ENCODE measurements at places on chromosomes 5 and 9.
A peak's percentile ranks its signal among the peaks of the same experiment; 100 is the strongest.

- DNase-seq, result no peak
Observed at GRCh38 chr5:73694089-73694488, 68.1 kb downstream of the ARHGEF28 start.

- no peak for DNase-seq
Observed at GRCh38 chr5:68112658-68113057, 102.9 kb upstream of the PIK3R1 start.

- DNase-seq, result peak; percentile 26
Observed at GRCh38 chr9:133591116-133591910, 17.9 kb downstream of the FAM163B start.

GRCh38 chr5:172453206-172453985 lies 929 bp downstream of the SH3PXD2B start:
- peak; percentile 63 for DNase-seq

DNA sequence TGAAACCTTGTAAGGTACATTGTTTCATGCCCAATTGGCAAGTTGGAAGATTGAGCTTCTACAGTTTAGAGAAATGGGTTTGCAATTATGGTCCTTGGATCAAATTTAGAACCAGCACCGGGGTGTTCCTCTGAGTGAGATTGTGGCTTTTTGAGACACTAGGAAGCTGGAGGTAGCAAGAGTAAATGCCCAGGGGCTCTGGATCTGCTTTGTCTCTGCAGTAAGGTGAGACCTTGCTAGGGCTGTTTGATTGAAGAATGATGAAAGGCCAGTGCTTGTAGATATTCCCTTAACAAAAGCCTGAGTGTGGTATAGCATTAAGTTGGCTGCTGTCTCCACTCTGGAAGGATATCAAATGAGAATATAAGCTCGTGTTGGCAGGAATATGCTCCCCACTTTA lies 36.0 kb downstream of the WWC1 start:
- DNase-seq, result no peak

DNA sequence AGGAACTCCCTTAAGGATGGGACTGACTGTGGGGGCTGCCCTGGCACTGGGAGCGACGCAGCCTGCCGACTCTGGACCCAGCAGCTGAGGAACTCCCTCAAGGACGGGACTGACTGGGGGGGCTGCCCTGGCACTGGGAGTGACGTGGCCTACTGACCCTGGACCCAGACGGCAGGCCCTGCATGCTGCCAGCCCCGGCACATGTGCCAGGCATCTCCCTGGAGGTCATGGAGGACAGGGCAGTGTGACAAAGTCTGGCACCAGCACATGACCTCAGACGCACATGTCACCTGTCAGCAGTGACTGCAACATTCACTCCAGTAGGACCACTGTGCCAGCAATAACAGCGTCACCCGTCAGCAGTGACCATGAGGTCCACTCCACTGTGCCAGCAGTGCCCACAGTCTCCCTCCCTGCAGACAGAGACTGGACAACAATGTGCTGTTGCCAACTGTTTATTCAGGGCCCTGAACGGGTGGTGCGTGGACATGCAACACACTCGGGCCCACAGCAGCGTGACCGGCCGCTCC lies 4.5 kb downstream of the FBXW5 start:
- no peak for DNase-seq

GRCh38 chr5:173703466-173703865 lies 87.0 kb upstream of the BOD1 start:
- no peak for DNase-seq

GRCh38 chr9:134630861-134631260 lies 10.7 kb upstream of the COL5A1 start:
- DNase-seq, result no peak

- DNase-seq, result no peak
Observed at GRCh38 chr5:135561266-135561665, 17.5 kb downstream of the CXCL14 start.

- no peak for DNase-seq
Observed at GRCh38 chr5:143313298-143313852, 90.1 kb downstream of the NR3C1 start.

DNA sequence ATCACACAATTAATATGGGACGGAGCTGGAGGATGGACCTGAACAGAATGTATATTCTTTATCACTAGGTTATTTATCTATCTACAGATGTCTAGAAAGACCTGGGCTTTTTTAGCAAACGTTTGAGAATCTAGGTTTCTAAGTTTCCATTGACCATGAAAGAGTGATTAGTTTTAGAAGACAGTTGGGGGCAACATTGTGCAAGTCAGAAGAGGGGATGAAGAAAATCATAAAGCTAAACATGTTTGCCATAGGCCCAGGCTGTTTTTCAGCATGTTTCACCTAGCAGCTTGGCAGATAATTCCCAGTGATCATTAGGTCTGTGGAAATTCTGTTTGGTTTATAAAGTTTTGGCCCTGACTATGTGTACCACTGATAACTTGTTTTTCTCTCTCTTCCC lies 44.1 kb upstream of the CDKN2B start:
- DNase-seq, result no peak

GRCh38 chr5:139795074-139796001 lies at the start of gene PSD2:
PSD2 (plus strand) TSS chr5:139795808; CDS start chr5:139809441, 13,633 bp downstream.
- DNase-seq, result no peak

GRCh38 chr9:326667-327066 lies 112.0 kb downstream of the DOCK8 start:
- DNase-seq, result no peak

GRCh38 chr5:143174714-143175398 lies 228.6 kb downstream of the NR3C1 start:
- DNase-seq, result no peak

DNA sequence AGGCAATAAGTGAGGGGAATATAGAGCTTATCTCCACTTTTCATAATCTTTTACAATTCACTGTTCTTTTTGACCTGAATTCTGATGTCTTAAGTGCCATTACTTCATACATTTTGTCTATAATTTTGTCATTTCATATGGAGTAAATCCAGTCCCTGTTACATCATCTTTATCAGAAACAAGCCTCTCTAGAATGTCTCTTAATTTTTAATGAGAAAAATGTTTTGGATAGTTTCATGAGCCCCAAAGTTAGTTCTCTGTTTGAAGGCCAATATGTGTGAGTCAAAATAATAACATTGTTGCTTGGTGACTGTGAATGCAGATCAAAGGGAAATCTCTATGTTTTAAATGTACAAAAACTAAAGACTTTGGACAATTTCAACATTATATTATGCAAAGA lies 329.6 kb upstream of the ARRDC3 start:
- DNase-seq, result no peak

- no peak for DNase-seq
Observed at GRCh38 chr9:115127191-115127817, 9.3 kb upstream of the TNC start.

GRCh38 chr5:180141068-180141660 lies 67.8 kb downstream of the RASGEF1C start:
- DNase-seq, result no peak

DNA sequence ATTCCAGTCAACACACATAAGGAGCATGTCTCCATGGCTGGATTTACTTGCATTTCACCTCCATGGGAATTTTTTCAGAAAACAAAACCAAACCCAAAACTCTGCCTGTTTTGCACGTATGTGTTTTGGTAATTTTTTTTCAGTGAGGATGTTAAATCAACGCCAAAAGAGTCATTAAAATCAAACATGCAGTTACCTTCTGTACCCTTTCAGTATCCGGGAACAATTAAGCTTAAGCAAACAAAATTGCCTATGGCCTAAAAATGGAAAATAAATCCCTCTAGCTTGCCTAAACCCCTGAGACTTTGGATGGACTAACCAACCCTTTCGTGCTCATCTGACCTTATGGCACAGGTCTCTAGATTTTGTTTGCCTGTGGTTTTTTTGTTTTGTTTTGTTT lies 209.2 kb upstream of the KLF4 start:
- no peak for DNase-seq

- peak; percentile 22 for DNase-seq
Observed at GRCh38 chr5:141783005-141783946, 94.9 kb downstream of the PCDH1 start.

DNA sequence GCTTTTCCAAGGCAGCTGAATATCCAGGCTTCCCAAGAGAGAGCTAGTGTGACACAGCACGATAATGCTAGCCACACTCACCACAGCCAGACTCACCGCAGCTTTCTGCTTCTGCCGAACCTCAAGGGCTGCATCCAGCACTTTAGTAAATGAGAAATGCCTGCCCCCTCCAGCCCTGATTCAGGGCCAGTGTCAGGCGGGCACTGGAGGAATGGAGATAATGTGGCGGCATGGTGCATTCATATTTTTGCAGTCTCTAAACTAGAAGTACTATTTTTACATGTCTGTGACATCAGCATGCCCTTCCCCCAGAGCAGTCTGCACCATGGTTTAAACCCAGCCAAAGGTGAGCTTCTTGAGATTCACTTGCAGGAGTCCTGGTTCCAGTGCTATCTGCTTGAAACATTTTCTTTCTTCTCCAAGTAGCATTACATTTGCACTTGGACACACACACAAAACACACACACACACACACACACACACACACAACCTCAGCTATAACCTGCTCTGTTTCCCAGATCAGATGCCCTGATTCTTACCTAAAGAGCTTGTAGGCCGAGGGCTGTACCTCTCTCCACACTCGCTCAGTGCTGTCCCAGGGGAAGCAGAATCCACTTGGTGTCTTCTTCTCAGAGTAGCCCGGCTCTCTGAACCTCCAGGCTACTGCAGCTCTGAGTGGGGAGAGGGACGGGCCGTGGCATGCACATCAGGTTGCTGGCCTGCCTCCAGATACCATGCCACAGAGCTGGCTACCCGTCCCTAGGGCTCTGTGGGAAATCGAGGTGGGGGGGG lies at the start of gene FGF1:
TSS of gene FGF1 (minus strand) at position 673 of the 792 bp plus-strand sequence. CDS start 71,963 bp downstream, outside the sequence.
- DNase-seq, result no peak

DNA sequence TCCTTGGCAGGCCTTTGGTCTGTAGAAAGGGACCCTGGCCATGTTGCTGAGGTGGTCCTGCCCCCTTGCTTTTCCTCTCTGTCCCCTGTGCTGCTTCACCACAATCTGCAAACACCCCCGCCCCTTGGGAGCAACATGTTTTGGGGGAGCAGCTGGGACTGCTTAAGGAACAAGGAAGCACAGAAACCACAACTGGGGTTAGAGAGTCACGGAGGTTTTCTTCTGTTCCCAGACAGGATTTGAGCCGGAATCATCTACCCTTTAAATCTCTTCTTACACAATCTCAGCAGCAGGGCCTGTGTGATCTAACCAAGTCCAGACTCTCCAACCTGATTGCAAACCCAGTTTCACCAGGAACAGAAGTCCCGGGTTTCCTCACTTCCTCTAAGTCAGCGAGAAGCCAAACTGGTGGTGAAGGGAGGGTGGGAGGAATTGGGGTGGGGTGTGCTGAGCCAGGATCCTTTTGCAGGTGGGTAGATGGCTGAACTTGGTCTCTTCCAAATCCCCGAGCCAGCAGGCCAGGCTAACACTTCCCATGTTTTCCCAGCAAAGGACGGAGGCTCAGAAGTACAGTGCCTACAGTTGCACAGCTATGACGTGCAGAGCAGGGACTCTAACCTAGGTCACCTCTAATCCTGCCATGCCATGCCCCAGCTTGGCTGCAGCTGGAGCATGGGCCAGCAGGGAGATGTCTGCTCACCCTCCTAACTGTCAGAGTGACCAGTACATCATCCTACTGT lies 25.0 kb downstream of the SH3PXD2B start:
- no peak for DNase-seq

DNA sequence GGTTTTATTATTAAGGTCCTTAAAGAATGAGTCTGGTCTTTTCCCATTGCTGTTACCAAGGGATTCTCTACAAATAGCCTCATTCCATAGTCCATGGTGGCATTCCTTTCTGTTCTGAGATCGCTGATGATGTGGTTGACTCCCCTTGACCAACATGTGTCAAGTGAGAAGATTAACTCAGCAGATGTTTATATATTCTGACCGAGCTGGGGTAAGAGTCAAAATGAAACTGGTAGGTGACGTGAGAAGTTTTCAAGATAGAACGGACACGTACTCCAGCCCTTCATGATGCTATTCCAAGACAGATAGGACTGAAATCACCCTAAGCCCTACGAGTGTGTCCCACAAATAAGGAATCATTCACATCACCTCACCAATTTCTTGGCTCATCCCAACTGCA lies 155.5 kb upstream of the WWC1 start:
- DNase-seq, result no peak

DNA sequence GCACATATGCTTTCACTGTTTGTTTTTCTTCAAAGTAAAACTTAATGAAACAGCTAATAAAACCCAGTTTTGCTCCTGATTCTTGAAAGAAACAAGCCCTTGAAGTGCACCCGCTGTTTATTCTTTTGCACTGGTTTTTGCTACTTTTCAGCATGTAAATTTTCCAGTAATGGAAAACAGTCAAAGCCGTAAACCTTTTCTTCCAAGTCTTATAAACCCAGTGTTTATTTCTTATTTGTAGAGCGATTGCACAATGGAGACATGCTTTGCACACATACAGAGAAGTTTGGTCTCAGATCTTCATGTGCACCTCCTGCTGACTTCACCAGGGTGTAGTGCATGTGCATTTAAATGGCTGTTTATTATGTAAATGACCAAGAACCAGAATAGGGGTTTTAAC lies 51.8 kb downstream of the ATG10 start:
- no peak for DNase-seq

- DNase-seq, result no peak
Observed at GRCh38 chr5:170362102-170362501, 27.1 kb downstream of the KCNMB1 start.

GRCh38 chr5:71757590-71758543 lies 38.8 kb downstream of the CARTPT start:
- peak; percentile 51 for DNase-seq

- no peak for DNase-seq
Observed at GRCh38 chr9:127180457-127181314, 58.3 kb upstream of the ANGPTL2 start.

GRCh38 chr9:36892279-36892678 lies 141.8 kb downstream of the PAX5 start:
- no peak for DNase-seq

DNA sequence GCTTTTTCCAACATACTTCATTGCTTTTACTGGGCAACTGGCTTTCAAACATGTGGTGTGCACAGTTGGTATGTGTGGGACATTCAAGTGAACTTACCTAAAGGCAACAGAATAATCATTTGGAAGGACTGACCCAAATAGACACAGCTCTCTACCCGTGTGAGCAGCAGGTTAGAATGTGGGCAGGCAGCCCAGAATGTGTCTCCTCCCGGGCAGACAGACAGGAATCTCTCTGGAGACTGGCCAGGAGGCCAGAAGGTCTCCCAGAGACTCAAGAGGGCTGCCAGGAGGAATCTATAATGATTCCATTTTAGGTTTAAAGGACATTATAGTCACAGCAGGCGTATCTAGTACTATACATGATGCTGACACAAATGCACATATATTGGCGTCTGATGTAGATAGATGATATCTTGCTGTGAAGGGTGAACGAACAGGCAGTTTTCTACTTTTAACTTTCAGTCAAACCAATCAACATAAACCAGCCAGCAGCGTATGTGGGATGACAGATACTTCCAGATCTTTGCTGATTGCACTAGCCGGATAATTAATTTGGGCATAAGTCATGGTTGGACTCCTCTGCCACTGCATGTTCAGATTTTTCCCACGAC lies 297.4 kb upstream of the ZNF608 start:
- no peak for DNase-seq

GRCh38 chr9:94084314-94084713 lies at the start of gene PTPDC1:
PTPDC1 (plus strand) TSS chr9:94084464; CDS start chr9:94084531, 67 bp downstream.
- DNase-seq, result peak; percentile 67

GRCh38 chr5:2992806-2993205 lies 241.3 kb upstream of the IRX2 start:
- DNase-seq, result no peak

GRCh38 chr9:104810421-104811339 lies 46.8 kb downstream of the NIPSNAP3B start:
- peak; percentile 20 for DNase-seq

GRCh38 chr5:131563434-131564228 lies 71.4 kb downstream of the RAPGEF6 start:
- no peak for DNase-seq
